Peyer's patch (tissue), 4 donors: ENCODE measurements at places on chromosomes 1 and 21. TPM values are rescaled to one million over a fixed set of nuclear protein-coding genes. Genes with fewer than 3 reads are reported as not detected.

LACTBL1 gene
- not detected for total RNA-seq

FCAMR gene
- 0.88 TPM for total RNA-seq

KCND3 gene
- 0.35 TPM for total RNA-seq

RYR2 gene
- 1.2 TPM for total RNA-seq

SLC6A17 gene
- total RNA-seq, result 0.28 TPM

OR2T29 gene
- total RNA-seq, result not detected

LMOD1 gene
- total RNA-seq, result 23.6 TPM

MYBPH gene
- total RNA-seq, result not detected

DNA sequence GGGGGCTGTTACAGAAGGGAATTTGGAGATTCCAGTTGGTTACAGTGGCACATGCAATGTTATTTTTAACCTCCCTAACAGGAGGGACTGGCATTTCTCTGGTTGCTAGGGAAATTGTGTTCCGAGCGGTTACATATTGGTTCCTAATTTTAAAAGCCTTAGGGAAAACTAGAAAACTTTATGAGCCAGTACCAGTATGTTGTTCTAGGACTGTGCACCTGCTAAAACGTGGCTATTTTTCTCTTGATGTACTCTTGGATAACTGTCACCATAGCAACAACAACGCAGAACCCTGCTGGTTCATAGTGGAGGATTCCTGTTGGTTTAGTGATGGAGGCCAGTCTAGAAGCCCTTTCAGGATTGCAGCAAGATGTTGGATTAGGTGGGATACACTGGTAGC lies 68.9 kb upstream of the PGBD5 start:
- no peak for DNase-seq
- H3K27me3 ChIP-seq, result no peaks in the 10 kb centered on the region
- H3K36me3 ChIP-seq, result no peaks in the 10 kb centered on the region
- H3K4me3 ChIP-seq, result no peak overlapping the region
- no peak overlapping the region for H3K27ac ChIP-seq

DNA sequence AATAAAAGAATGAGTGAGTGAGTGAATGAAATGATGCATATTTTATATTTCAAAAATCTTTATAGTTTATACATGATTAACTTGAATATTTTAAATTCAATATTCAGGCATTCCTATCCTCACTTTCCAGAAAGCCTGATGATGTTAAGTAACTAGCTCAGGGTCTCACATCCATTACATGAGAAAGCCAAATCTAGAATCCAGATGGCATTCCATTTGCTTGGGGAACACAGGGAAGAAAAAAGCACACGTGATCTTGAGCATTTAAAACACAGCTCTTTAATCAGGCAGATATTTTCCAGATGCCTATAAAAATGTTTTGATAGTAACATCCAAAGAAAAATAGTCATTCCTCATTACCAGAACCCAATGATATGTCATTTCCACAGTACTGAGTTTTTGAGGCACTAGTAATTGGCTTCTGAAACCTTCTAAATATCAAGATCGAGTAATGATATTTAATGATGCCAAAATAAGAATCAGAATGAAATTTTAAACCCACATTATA lies 291.9 kb downstream of the DSCAM start:
- H3K36me3 ChIP-seq, result no peaks in the 10 kb centered on the region
- H3K4me1 ChIP-seq, result no peaks in the 10 kb centered on the region
- H3K4me3 ChIP-seq, result no peak overlapping the region
- H3K27me3 ChIP-seq, result no peaks in the 10 kb centered on the region
- DNase-seq, result no peak

DNA sequence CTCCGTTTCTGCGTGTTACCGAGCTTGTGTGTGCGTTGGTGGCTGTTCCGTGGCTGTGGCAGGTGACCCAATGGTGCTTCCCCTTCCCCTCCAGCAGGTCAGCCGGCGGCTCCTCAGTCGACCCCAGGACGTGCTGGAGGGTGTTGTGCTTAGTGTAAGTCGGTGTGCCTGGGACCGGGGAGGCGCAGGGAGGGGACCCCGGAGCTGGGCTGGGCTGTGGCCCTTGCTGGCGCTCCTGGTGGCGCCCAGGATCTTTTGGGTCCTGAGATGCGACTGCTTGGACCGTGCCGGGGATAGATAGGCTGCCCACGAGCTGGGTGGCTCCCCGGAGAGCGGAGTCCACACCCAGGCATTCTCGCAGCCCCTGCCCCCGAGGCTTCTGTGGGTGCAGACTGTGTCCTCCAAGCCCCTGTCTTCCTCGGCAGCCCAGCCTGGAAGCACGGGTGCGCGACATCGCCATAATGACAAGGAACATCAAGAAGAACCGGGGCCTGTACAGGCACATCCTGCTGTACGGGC lies 5.9 kb downstream of the ATAD3C start:
- H3K4me1 ChIP-seq, result no peaks in the 10 kb centered on the region
- H3K27me3 ChIP-seq, result no peaks in the 10 kb centered on the region
- H3K27ac ChIP-seq, result no peak overlapping the region

DNA sequence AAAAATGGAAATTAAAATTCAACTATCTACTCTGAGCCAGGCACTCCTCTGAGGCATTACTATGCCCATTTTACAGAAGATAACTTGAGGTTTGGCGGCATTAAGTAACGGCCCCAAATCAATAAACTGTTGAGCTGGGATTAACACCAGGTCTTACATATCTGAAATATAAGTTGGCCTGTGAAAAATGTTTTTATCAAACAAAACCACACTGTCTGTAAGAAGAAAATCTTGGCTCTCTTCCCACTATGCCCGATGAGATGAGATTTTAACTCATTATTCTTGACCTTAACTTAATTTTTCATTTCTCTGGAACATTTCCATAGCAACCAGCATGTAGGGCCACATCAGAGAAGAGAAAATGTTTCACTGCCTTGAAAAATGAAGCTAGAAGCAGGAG lies 21.8 kb downstream of the RC3H1 start:
- no peak overlapping the region for H3K4me3 ChIP-seq
- H3K4me1 ChIP-seq, result peaks cover 14% of the 10 kb centered on the region
- peaks cover 15% of the 10 kb centered on the region for H3K36me3 ChIP-seq
- no peaks in the 10 kb centered on the region for H3K27me3 ChIP-seq
- DNase-seq, result no peak

DNA sequence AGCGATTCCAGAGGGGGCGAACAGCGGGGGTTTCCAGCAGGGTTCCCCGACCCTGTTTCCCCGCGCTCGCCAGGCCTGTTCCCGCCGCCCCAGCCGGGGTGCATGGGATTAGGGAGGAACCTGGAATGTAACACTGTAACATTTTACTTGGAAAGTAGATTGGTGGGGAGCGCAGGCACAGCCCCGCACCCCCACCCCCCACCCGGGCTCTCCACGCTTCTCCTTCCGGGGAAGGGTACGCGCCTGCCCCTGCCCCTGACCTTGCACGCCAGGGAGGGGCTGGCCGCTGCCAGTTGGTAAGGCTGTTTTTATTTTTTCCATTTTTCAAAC lies 427 bp downstream of the FAM3B start:
- H3K27ac ChIP-seq, result peak overlapping the region; percentile 94
- peaks cover 38% of the 10 kb centered on the region for H3K4me1 ChIP-seq
- no peaks in the 10 kb centered on the region for H3K36me3 ChIP-seq

GRCh38 chr1:53197291-53198200 lies 922 bp downstream of the CPT2 start:
- peak overlapping the region; percentile 100 for H3K27ac ChIP-seq
- no peaks in the 10 kb centered on the region for H3K27me3 ChIP-seq
- peak overlapping the region; percentile 97 for H3K4me3 ChIP-seq
- H3K4me1 ChIP-seq, result peaks cover 24% of the 10 kb centered on the region
- H3K36me3 ChIP-seq, result peaks cover 21% of the 10 kb centered on the region
- no peak for DNase-seq

DNA sequence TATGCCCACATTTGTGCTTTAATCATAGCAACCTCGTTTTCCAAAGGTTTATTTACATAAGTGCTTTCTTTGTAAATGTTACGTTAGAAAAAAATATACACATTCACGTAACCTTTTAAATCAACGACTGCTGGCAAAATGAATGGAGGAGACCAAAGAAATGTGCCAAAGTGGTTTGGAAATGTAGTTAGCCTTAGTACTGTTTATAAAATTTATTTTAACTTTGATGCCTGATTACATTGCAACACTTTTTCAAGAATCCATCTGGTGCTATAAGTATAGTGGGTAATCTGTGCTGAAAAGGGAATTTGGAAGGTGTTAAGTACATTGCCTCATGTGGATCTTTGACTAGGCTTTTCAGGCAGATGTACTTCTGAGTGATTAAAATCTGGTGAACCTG lies 108.9 kb downstream of the IFI44 start:
- no peak for DNase-seq
- H3K27me3 ChIP-seq, result no peaks in the 10 kb centered on the region
- no peak overlapping the region for H3K27ac ChIP-seq
- H3K4me3 ChIP-seq, result no peak overlapping the region

GRCh38 chr1:151435174-151435573 lies 24.1 kb downstream of the POGZ start:
- no peak overlapping the region for H3K4me3 ChIP-seq
- no peak overlapping the region for H3K27ac ChIP-seq
- no peak for DNase-seq
- H3K4me1 ChIP-seq, result no peaks in the 10 kb centered on the region
- H3K27me3 ChIP-seq, result no peaks in the 10 kb centered on the region

DNA sequence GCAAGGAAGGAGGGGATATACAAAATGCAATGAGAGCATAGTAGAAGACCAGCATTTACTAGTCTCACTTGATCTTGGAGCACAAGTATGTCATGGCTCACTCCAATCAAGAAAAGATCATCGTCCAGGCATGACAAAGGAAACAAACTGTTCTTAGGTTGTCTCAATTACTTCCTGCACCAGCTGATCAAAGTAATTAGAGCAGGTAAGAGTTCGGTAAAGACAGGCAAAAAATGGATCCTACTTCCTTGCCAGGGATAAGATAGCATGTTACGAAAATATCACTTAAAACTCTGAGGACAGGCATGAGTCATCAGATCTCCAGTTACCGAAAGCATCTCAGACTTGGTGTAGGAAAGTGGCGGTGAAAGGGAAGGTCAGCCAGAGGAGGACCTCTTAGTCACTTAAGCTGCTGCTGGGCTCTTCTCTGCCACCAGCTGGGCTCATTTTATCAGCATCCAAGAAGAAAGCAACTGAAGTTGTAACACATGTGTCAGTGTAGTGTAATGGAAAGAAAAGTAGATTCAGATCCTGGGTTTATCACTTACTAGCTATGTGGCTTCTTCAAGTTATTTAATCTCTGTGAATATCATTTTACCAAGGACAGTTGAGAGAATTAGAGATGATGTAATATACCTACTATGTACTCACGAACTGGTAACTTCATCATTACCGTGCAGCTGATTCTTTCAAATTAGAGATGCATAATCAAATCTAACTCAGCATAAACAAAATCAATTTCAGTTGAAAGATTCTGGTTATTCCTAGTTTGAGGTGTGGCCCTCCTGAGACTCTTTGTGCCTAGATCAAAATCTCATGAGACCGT lies 46.8 kb downstream of the XCL1 start:
- no peak for DNase-seq
- no peak overlapping the region for H3K4me3 ChIP-seq
- no peaks in the 10 kb centered on the region for H3K36me3 ChIP-seq
- no peak overlapping the region for H3K27ac ChIP-seq

- H3K27me3 ChIP-seq, result no peaks in the 10 kb centered on the region
- H3K4me3 ChIP-seq, result no peak overlapping the region
- no peaks in the 10 kb centered on the region for H3K4me1 ChIP-seq
- no peaks in the 10 kb centered on the region for H3K36me3 ChIP-seq
- no peak overlapping the region for H3K27ac ChIP-seq
- no peak for DNase-seq
Observed at GRCh38 chr1:241837901-241838300, 10.1 kb upstream of the EXO1 start.

- H3K27me3 ChIP-seq, result no peaks in the 10 kb centered on the region
- H3K4me1 ChIP-seq, result no peaks in the 10 kb centered on the region
- no peak overlapping the region for H3K4me3 ChIP-seq
Observed at GRCh38 chr21:25569711-25570110, 37.6 kb downstream of the MRPL39 start.

GRCh38 chr1:167666416-167666815 lies 36.4 kb downstream of the RCSD1 start:
- no peak overlapping the region for H3K27ac ChIP-seq
- DNase-seq, result no peak
- no peaks in the 10 kb centered on the region for H3K36me3 ChIP-seq

- no peak overlapping the region for H3K4me3 ChIP-seq
- no peak overlapping the region for H3K27ac ChIP-seq
- no peaks in the 10 kb centered on the region for H3K4me1 ChIP-seq
- DNase-seq, result no peak
Observed at GRCh38 chr1:31727849-31728248, 24.0 kb upstream of the COL16A1 start.

- H3K36me3 ChIP-seq, result no peaks in the 10 kb centered on the region
- no peaks in the 10 kb centered on the region for H3K4me1 ChIP-seq
- H3K4me3 ChIP-seq, result no peak overlapping the region
- H3K27me3 ChIP-seq, result no peaks in the 10 kb centered on the region
- DNase-seq, result no peak
Observed at GRCh38 chr1:117598489-117598888, 7.4 kb upstream of the TENT5C start.

DNA sequence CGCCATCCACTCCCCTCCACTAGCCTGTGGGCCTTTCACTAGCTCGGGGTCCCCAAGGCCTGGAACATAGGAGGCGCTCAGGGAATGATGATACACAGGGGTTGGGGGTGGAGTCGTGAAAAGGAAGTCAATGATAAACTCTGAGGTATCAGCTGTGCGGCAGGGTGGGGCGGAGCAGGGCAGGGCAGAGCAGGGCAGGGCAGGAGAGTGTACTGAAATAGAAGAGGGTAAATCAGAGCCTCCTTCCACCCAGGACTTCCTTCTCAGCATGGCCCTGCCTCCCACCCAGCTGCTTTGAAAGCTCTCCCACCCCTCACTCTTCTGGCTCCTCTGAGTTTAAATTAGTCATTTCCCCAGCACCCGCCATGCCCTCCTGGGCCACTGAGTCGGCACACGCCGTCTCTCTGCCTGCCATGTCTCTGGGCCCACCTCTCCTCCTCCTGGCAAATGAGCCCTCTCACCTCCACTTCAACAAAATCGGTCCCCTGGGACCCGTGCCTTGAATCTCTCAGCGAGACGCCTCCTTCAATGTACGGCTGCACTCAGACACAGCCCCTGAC lies 16.9 kb downstream of the CAPZB start:
- peak overlapping the region; percentile 94 for H3K27ac ChIP-seq
- H3K4me1 ChIP-seq, result peaks cover 76% of the 10 kb centered on the region
- no peaks in the 10 kb centered on the region for H3K27me3 ChIP-seq
